ENCODE measurements at places on chromosomes 12 and 14. TPM values are rescaled to one million over a fixed set of nuclear protein-coding genes. Genes with fewer than 3 reads are reported as not detected.
A peak's percentile ranks its signal among the peaks of the same experiment; 100 is the strongest.

- no peak for DNase-seq
Measured at GRCh38 chr14:23568600-23569331, 1.2 kb upstream of the AP1G2 start.

DNA sequence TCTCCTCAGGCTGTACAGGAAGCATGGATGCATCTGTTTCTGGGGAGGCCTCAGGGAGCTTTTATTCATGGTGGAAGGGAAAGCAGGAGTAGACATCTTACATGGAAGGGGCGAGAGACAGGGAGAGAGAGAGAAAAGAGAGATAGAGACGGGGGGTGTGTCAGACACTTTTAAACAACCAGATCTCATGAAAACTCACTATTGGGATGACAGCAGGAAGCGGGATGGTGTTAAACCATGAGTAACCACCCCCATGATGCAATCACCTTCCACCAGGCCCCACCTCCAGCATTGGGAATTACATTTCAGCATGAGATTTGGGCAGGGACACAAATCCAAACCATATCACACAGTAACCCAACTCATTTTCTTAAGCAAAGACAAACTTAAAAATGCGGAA is 110.0 kb upstream of the EEA1 start:
- no peak for DNase-seq

GRCh38 chr14:68308726-68309520 is 483.9 kb downstream of the ZFP36L1 start:
- DNase-seq = no peak

- no peak for DNase-seq
Measured at GRCh38 chr12:6315704-6316597, 5.5 kb downstream of the PLEKHG6 start.

GRCh38 chr12:123494124-123494851 is 36.3 kb downstream of the SNRNP35 start:
- DNase-seq = no peak

DNA sequence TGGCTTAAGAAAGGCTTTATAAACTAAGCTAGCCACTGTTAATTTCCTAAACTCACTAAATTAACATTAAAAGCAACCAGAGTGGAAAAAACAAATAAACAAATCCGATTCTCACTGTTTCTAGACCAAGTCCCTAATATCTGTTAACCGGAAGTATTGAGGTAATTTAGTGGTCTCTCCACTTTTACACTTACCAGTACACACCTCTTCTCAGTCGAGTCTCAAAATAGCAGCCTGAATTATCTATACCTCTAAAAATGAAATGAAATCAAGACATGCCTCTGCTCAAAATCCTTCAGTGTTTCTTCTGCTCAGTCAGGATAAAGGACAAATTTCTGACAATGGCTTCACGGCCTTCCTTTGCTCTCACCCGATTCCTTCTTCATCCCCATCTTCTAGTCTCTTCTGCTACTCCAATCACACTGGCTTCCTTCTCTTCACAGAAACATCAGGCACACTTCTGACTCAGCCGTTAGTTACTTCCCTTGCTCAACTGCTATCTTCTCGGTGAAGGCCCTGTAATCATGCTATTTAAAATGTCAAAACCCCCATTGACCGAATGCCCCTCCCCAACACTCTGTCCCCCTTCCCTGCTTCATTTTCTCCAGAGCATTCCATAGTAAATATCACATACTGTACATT is 161.3 kb downstream of the KITLG start:
- no peak for DNase-seq

DNA sequence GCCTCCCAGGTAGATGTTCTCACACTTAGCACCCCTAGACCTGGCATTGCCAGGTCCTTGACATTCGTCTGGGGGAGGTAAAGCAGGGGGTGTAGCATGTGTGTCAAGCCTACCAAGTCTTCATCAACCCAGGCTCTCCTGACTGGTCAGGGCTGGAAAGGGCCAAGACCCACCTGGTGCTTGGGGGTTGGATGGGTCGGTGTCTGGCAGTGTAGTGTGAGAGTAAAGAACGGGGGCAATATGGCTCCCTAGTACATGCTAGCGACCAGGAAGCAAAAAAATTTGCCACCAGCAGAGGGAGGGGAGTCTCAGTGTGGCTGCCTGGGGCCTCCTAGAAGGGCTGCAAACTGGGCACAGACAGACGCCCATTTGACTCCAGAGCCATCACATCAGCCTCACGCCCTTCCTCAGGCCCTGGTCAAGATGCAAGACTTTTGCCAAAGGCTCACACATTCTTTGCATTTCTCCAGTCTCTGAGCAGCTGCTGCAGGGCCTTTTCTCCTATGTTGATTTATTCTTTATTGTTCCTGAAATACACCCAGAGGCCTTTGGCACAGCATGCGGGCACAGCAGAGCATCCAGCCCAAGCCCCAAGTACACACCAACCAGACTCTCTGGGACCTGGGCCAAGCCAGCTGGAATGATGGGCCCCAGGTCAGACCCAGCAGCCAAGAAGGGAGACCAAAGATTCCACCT is 38.3 kb upstream of the PNMA1 start:
- DNase-seq = peak; percentile 92

DNA sequence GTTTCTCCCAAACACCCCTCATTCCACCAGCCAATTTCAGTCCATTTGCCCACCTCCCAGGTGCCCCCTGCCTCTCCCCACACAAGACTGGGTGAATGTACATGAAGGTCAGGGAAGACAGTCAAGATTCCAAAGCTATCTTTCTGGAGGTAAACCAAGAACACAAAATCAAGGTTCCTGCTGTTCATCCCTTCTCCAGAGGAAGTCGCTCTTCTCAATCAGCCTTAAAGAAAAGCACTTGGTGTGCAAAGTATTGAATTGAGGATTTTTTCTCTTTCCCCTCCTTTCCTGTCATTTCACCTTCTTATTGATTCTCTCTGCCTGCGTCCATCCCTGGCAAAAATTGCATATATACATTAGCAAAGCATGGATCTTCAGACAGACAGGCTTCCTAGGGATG is 4.5 kb downstream of the GRIN2B start:
- no peak for DNase-seq

- no peak for DNase-seq
Measured at GRCh38 chr12:15230137-15230536, 8.9 kb upstream of the RERG start.

DNA sequence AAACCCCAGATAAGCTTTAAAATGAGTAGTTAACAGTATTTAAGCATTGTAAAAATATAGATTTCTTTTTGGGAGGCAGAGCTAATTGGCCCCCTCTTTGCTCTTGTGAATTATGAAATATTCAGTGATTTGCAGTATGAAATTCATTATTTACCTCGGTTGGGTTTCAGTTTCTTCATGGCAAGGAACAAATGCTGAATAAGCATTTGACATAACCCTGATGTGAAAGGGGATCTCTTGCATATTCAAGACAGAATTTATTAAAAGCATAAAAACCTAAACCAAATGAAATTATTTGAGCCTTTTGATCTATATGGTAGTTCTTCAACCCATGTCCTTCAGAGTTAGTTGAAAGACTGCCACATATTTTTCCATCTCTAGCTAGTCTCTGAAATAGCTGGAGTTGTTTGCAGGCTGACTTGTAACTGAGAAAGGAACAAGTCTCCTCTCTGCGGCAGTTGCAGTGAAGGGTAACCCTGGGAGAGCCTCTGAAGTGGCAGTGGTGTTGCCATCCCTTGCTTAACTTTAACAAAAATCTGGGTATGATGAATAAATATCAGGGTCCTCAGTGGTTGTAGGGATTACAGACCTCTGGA is 690 bp downstream of the AKAP6 start:
- no peak for DNase-seq

Gene BCL11B
- 2.8 TPM for total RNA-seq

Gene IL23A
- total RNA-seq = not detected

Gene ITGB7
- 1.2 TPM for total RNA-seq

Gene FAM222A
- 52.3 TPM for total RNA-seq

Gene RERG
- total RNA-seq = 12.7 TPM
